Activated CD4-positive, alpha-beta T cell treated with anti-CD3 and anti-CD28 coated beads, Interleukin-2, Interleukin-4, amounts not matched to agents 100 ng/mL and 50 ng/mL, durations not matched to agents 16 hours and 8 hours (primary cell): ENCODE measurements at places on chromosomes 11 and 22.

GRCh38 chr11:45933846-45934579 is 11.6 kb downstream of the LARGE2 start:
- no peak for DNase-seq

- no peak for DNase-seq
Measured at GRCh38 chr11:63180536-63180935, 36.5 kb upstream of the SLC22A24 start.

- DNase-seq: no peak
Measured at GRCh38 chr11:35313066-35313759, 106.1 kb downstream of the SLC1A2 start.

DNA sequence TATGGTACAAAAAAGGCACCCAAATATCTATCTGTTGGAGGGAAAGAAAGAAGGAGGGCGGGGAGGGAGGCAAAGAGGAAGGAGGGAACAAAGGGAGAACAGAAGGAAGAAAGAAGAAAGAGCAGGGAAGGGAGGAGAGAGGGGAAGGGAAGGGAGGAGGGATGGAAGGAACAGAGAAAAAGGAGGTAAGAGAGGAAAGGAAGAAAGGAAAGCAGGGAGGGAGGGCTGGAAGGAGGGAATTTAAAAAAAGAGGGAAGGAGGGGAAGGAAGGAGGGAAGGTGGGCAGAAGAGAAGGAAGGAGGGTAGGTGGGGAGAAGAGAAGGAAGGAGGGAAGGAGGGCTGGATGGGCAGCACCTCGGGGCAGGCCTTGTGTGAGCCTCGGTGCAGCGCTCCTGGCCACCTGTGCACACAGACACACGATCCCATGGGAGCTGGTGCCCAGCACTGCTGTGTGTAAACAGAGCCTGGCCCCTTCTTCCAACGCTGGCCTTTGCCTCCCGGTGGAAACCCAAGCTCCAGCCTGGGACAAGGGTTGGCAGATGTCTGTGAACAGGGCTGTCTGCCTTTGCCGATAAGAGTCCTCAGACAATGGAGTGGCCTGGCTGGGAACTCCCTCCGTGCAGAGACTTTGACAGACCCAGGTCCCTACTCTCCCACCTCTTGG is 23.2 kb downstream of the SMIM38 start:
- no peak for DNase-seq

DNA sequence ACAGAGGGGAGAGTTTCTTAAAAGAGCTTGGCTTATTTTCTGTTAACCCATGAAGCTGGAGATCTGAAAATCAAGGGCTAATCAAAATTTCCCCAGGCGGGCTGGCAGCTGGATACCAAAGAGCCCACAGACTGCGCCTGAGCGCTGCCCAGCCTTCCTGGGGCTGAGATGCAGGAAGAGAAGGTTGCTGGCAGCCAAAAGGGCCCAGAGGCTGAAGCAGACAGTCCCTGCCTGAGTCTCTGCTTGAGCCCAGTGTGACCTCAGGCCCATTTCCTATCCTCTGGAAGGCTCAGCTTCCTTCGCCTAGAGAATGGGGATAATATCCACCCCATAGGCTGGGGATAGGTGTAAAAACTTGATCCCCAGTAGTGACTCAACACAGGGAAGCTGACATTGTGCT is 49.1 kb downstream of the ARRB1 start:
- no peak for DNase-seq

DNA sequence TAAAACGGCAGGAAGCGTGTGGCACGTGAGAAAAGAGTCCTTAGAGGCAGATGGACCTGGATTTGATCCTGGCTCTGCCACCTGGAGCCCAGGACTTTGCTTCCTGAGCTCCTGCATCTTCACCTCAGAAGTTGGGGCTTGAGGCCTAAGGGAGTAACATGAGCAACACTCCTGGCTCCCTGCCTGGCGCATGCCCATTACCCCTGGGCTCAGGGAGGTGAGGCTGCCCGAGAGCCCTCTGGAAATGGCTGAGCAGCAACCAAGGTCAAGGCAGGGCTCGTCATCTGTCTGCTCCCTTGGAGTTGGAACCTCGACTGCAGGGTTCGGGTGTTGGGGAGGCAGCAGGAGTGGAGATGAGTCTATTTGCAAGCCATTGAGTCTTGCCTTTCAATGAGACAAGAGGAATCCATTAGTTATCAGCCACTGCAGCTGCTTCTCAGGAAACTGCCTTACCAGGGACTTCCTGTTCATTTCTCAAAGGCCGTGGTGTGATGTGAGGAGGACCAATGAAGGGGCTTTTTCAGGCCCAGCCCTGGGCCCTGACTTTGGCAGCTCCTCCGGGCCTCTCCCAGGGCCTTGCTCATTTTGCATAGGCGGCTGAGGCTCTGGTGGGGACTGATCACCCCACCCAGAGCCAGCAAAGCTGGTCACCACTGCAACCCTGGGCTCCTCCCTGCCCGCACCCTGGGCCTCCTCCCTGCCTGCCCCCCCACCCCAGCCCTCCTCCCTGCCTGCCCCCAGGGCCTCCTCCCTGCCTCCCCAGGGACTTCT is 6.4 kb downstream of the FADS2 start:
- peak; percentile 90 for DNase-seq

DNA sequence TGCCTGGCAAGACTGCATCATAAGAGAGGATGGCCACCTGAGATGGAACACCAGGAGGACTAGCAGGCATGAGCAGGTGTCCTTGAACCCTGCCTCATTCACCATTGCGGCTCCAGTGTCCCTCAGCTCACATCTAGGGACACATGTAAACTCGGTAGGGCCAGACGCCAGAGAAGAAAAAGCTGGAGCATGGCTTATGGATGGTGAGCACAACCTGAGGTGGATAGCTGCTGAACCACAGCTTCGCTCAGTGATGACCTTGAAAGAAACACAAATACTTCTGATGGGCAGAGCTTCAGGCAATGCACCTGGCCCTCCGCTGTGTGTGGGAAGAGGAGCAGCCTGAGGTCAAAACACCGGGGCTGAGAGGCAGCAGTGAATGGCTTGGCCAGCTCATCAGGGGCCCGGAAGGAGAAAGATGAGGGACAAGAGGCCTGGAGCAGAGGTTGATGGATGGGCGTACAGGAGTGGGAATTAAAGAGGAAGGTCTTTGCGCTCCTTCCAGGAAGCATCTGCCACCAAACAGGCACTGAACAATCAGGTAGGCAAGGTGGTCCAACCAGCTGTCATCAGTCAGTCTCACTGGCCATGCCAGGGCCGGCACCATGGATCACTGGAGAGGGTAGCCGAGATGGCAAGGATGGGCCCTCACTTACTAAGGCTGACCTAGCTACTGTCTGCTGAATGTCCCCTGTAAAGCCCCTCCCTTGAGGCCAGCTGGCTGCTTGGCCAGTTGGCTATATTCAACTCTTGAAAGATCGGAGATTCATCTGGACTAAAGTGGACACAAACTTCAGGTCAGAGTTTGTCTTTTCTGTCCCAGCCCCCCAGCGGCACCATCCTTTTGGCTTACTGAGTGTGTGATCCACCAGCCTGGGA is 89.7 kb downstream of the MYEOV start:
- DNase-seq: no peak

DNA sequence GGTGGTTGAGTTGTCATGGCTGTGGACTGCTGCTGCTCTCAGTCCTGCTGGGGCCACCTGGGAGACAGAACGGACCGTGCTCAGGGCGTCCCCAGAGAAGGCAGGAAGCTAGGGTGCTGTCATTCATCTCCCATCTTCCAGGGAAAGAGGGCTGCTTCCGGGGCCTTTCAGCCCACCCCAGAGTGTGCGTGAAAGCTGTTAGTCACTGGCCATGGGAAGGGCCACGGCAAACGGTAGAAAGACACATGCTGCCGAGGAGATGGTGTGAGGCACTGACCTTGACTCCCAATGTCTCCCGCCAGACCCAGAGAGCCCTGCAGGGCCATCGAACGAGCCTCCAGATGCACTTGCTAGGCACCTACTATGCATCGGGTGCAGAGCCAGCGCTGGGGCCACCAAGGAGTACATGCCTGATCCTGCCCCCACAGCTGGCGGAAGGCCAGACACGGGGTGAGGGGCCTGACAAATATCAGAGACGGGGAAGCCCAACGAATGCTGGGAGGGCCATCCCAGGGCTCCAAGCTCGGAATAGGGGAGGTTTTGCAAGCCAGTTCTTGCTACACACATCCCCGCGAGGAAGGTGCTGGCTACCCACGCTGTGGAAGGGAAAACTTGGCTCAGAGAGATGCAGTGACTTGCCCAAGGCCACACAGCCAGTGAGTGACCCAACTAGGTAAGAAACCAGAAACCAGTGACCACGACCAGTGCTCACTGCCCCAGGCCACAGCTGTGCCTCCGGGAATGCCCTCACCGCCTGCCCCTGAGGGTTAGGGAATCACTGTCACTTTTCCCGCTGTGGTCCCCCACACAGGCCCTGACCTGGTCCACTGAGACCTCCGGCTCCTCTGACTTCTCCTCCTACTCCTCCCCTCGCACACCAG is 10.1 kb downstream of the RAC2 start:
- no peak for DNase-seq

DNA sequence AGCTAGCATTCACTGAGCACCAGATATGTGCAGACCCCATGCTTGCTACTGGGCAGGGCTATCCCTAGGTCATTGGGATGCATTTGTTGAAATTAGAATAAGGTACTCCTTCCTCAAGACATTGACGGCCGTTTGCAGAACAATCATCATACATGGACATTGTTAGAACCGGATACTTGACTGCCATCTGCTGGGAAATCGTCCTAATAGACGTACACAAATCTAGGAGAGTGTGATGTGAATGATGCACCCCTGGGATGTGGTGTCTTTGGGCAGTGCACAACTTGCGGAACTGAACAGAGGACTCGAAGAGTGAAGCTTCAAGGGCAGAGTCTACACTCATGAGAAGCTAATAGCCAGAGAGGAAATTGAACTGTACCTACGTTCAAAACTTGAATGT is 35.9 kb downstream of the MYO18B start:
- peak; percentile 50 for DNase-seq

GRCh38 chr22:23565305-23565914 is 14.7 kb downstream of the IGLL1 start:
- DNase-seq: no peak

DNA sequence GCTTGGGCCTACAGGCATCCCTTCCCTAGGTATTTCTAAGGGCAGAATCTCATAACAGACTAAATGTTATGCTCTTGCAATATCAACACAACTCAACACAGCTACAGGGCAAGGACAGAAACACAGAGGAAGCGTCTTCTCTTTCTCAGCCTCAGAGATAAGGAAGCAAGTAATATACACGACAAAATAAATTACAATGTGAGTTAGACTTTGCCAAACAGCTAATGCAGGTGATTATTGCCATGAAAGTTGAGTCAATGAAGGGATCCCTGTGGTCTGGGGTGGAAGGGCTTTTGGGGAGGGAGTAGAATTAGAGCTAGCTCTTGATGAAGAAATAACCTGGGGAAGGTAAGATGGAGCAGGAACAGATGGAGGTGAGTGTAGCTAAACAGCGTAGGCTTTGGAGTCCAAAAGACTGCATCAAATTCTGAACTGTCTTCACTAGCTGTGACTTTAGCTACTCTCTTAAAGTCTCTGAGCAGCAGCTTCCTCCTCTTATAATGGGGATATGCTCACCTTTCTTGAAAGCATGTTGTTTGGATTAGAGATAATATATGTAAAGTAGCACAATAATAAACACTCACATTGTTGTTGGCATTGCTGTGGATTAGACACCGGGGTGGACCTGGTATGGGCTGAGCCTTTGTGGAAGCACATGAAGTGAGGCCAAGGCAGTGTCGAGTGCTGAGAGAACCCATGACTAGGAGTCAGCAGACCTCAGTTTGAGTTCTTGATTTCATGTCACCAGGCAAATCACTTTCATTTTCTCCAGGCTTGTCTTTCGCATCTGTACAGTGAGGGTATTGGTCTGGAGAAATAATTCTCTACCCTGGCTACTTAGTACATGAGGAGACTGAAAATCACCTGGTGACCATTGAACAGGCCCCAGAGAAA is 41.0 kb upstream of the AQP11 start:
- DNase-seq: no peak

- DNase-seq: peak; percentile 45
Measured at GRCh38 chr22:20550851-20551744, 43.7 kb downstream of the MED15 start.

GRCh38 chr11:85182441-85183387 is 444.4 kb downstream of the DLG2 start:
- no peak for DNase-seq

- peak; percentile 6 for DNase-seq
Measured at GRCh38 chr11:102914238-102915043, 39.7 kb upstream of the MMP12 start.

GRCh38 chr11:9739123-9739900 is 75.4 kb downstream of the SWAP70 start:
- no peak for DNase-seq

DNA sequence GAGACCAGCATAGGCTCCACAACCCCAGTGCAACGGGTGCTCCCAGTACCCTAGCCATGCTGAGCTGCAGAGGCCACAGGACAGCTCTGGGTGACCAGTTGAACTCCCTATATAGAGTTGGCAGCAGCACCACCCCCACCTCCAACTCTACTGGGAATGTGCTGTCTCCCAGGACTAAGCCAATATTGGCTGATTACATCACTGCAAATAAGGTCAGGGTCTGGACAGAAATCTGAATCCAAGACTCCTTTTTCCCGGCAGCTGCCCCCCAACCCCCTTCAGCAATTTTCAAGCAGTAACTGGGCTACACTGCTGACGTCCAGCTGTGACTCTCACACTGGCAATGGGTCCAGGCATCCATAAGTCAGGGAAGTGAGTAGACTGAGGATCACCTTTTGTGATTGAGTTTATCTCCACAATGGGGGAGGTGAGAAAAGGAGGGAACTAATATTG is at the start of gene HPX:
TSS of gene HPX (minus strand) at position 82 of the 453 bp plus-strand sequence. CDS start at position 58, 24 bp downstream.
- no peak for DNase-seq

DNA sequence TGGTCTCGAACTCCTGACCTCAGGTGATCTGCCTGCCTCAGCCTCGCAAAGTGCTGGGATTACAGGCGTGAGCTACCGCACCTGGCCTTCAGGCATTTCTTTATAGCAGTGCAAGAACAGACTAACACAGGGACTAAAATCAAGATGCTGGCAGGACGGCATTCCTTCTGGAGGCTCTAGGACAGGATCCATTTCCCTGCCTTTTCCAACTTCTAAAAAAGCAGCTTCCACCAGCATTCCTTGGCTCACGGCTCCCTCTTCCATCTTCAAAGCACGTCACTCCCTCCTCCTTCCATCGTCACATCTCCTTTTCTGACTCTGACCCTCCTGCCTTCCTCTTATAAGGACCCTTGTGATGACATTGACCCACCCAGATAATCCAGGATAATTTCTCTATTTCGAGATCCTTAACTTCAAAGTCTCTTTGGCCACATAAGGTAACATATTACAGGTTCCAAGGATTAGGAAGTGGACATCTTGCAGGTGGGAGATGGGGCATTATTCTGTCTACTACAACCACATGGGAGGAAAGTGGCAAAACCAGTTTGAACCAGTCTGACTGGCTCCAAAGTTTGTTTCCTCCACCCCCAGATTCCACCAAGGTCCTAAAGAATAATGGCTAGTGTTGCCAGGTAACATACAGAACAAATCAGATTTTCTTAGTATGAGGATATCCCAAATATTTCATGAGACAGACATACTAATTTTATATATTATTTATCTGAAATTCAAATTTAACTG is 172.5 kb downstream of the MN1 start:
- DNase-seq: no peak

- no peak for DNase-seq
Measured at GRCh38 chr22:22691055-22691454, 46.6 kb downstream of the GGTLC2 start.
